CD4-positive, alpha-beta T cell (primary cell): ENCODE measurements at places on chromosomes 6 and 20. TPM values are rescaled to one million over a fixed set of nuclear protein-coding genes. Genes with fewer than 3 reads are reported as not detected.

GRCh38 chr20:3651204-3651962, 11.8 kb downstream of the GFRA4 start:
- DNase-seq = no peak
- H3K27me3 ChIP-seq = no peaks in the 10 kb centered on the region
- no peak overlapping the region for H3K27ac ChIP-seq
- H3K36me3 ChIP-seq = peaks cover 3% of the 10 kb centered on the region
- peaks cover 9% of the 10 kb centered on the region for H3K4me1 ChIP-seq
- no peak overlapping the region for H3K4me3 ChIP-seq

- H3K4me1 ChIP-seq = peaks cover 3% of the 10 kb centered on the region
- no peaks in the 10 kb centered on the region for H3K27me3 ChIP-seq
- no peak overlapping the region for H3K27ac ChIP-seq
- no peak overlapping the region for H3K4me3 ChIP-seq
- H3K36me3 ChIP-seq = no peaks in the 10 kb centered on the region
These were observed 76.9 kb upstream of the MAFB start for GRCh38 chr20:40765814-40766480.

DNA sequence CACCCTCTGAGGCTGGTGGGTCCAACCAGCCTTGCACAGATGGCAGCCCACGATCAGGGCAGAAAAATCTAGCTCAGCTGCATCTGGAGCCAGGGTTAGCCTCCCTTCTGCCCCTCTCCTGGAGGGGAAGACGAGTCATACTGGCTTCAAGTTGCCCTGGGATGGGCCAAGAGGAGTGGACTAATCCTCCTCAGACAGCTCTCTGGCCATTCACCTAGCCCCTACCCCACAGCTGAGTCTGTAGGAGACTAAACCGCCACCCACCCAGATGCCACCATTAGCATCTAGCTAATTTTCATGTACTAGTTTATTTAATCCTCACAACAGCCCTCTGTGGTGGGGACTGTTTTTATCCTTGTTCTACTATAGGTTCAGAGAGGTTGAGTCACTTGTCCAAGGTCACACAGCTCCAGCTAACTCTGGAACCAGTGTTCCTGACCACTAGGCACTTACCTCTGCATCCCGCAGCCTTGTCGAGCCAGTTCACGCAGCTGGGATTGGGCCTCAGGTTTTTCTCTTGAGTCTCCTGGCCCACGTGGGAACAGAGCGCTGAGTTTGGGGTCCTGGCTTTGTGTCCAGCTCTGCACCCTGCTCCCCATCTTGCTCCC, 48.5 kb upstream of the CCDC167 start:
- no peak overlapping the region for H3K4me3 ChIP-seq
- H3K4me1 ChIP-seq = peaks cover 37% of the 10 kb centered on the region
- H3K27me3 ChIP-seq = no peaks in the 10 kb centered on the region
- no peaks in the 10 kb centered on the region for H3K36me3 ChIP-seq
- DNase-seq = no peak

GRCh38 chr6:13289789-13290318, 38.5 kb downstream of the TBC1D7 start:
- no peaks in the 10 kb centered on the region for H3K4me1 ChIP-seq
- no peak overlapping the region for H3K4me3 ChIP-seq
- H3K27ac ChIP-seq = no peak overlapping the region

DNA sequence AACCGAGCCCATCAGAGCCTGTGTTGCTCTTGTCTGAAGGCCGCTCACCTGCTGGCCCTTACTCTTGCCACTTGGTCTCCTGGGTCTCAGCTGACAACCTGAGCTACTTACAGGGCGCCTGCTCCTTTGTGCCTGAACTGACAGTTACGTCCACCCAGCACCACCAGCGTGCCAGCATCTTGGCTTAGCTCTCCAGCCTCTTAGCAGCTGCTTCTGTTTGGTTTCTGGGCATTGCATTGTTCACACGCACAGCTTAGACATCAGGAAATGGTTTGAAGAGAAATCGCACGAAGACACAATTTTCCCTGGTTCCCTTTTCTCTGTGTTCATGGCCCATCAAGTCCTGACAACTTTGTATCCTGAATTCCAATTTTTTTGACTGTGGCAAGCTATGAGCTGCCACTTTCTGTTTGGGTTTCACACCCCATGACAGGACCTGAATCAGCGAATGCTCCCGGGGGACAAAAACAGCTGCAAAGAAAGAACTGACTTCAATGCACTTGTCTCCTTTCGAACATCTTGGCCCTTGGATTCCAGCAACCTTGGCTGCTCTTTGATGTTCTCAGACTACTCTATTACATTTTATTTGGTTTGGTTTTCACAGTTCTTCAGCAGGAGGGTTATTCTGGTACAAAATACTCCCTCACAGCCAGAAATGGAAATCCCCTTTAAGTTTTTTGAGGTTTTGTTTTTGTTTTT, 45.2 kb upstream of the LY86 start:
- H3K4me1 ChIP-seq = peaks cover 13% of the 10 kb centered on the region
- peaks cover 33% of the 10 kb centered on the region for H3K27me3 ChIP-seq
- H3K4me3 ChIP-seq = no peak overlapping the region
- no peak for DNase-seq

The ZSCAN23 gene
- 0.78 TPM for total RNA-seq

DNA sequence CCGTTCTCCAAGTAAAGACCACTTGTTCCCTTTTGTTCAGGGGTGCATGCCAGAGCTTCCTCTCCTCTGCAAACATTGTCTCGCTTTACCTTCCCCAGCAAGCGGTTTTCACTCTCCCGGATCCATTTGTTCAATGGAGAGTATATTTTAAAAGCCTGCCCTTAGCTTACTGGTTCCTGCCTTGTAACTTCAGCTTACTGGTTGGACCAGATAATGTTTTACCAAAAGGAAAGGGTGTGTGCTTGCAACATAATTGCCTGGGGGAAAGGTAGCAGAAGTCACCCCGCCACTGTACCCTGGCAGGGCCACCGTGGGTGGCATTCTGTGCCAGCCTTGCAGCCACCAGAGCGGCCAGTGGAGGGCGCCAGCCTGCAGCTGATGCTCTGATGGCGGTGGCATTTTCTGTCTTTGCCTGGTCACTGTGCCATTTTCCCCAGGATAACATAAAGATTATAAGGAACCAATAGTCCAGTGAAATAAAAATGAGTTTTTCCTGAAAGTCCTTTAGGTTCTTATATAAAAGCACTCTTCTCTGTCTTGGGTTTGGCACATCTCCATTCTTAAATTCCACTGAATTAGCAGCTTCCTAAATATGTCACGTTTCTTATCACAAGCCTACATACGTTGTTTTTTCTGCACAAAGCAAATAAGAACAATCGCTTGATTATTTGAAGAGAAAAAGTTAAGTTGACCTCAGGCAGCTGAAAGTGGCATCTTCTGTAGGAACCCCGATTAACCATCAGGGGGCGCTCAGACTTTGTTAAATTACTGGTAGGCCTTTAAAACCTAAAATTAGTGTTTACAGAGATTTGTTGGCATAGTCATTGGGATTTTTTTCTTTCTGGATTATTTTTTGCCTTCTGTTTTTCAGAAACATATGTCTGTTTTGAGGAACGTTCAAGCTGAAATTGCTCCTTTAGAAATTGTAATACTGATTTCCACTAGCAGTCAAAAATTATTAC, 67.4 kb upstream of the XRN2 start:
- H3K4me1 ChIP-seq = peaks cover 2% of the 10 kb centered on the region
- no peak overlapping the region for H3K4me3 ChIP-seq
- peak; percentile 45 for DNase-seq
- no peak overlapping the region for H3K27ac ChIP-seq
- H3K27me3 ChIP-seq = no peaks in the 10 kb centered on the region

GRCh38 chr20:59010995-59011873, 4.2 kb upstream of the CTSZ start:
- no peak overlapping the region for H3K27ac ChIP-seq
- H3K27me3 ChIP-seq = no peaks in the 10 kb centered on the region
- H3K4me3 ChIP-seq = no peak overlapping the region

GRCh38 chr6:7219310-7219709, 93.7 kb downstream of the SSR1 start:
- H3K36me3 ChIP-seq = peaks cover 78% of the 10 kb centered on the region
- no peak overlapping the region for H3K27ac ChIP-seq
- no peaks in the 10 kb centered on the region for H3K27me3 ChIP-seq
- no peaks in the 10 kb centered on the region for H3K4me1 ChIP-seq

The EFCAB8 gene
- total RNA-seq = 0.81 TPM

DNA sequence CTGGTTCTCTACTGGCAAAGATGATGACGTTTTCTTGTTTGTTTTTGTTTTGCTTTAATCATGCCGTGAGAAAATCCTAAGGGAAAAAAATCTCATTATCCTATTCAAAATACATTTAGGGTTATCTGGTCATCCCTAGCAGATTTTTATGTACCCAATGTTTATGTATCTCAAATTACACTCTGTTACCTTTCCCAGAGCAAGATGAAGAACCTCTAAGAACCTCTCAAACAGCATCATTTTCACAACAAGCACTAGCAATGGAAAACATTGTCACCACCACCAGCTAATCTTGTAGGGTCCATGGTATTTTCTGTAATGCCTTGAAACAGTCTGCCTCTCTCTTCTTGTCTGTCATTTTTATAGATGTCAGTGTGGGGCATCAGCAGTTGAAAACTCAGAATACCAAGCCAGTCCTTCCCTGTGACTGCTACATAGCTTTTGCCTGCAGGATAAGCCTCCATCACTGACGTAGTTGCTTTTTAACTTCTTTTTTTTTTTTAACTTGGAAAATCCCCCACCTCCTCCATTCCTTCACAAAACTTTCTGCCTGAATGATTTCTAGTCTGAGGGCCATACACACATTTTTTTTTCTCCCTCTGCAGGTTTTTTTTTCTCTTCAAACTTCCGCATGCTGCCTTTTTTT, 2.4 kb upstream of the SNAP25 start:
- no peak overlapping the region for H3K27ac ChIP-seq
- H3K27me3 ChIP-seq = peaks cover 30% of the 10 kb centered on the region
- peaks cover 20% of the 10 kb centered on the region for H3K4me1 ChIP-seq
- no peak overlapping the region for H3K4me3 ChIP-seq
- no peak for DNase-seq

The CST9 gene
- not detected for total RNA-seq

DNA sequence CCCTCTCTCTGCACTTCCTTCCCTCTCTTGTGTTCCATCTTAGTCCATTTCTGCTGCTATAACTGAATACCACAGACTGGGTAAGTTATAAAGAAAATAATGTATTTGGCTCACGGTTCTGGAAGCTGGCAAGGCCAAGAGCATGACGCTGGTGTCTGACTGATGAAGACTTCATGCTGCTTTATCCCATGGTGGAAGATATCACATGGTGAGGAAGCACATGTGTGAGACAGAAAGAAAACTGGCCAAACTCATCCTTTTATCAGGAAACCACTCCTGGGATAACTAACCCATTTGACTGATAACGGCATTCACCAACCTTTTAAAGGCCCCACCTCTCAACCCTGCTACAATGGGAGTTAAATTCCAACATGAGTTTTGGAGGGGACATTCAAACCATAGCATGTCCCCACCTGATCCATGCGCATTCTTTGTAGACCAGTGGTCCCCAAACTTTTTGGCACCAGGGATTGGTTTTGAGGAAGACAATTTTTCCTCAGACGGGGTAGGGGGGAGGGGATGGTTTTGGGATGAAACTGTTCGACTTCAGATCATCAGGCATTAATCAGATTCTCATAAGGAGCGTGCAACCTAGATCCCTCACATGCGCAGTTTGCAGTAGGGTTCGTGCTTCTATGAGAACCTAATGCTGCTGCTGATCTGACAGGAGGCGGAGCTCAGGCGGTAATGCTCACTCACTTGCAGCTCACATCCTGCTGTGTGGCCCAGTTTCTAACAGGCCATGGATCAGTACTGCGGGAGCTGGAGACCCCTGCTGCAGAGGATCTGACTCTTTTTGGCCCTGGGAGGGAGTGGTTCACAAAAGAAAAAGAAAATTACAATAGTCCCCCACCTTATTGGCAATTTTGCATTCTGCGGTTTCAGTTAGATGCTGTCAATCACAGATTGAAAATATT, 71.7 kb upstream of the RNF24 start:
- DNase-seq = no peak
- H3K36me3 ChIP-seq = no peaks in the 10 kb centered on the region
- H3K4me1 ChIP-seq = peaks cover 36% of the 10 kb centered on the region
- H3K27ac ChIP-seq = no peak overlapping the region

DNA sequence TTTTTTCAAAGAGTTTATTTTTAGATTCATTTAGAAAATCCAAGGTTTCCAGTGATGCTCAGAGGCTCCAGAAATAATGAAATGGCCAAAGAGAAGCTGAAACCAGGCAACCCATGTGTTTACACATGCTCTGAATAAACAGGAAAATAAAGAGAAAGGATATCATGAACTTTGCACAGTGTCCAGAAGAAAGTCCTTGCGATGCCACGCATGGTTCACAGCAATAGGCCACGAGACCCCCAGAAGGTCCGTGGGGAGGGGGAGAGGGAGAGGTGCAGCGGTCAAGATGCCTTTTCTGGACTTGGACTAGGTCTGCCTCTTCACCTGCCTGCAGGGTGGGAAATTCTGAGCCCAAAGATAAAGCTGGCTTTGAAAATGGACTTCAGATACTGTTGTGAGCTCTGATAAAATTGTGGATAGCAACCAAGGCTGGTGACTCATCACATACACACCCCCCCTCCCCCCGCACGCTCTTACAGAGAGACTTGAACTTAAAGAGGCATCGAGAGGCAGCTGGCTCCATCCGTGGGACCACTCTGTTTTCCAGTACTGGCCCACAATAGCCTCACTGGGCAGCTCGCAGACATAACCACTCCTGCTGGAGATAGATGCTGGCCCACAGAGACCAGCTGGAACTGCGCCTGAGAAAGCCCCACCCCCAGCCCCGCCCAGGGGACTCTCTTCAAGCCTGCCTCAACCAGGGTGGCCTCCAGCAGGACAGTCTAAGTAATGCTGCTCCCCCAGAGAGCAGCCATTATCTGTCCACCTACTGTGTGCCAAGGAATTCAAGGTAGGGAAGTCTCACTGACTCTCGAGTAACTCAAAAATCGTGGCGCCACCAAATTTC, 21.2 kb upstream of the NFATC2 start:
- no peak for DNase-seq
- peaks cover 47% of the 10 kb centered on the region for H3K27me3 ChIP-seq
- H3K27ac ChIP-seq = no peak overlapping the region
- H3K4me1 ChIP-seq = peaks cover 29% of the 10 kb centered on the region

GRCh38 chr20:44109951-44110361, 77.0 kb downstream of the JPH2 start:
- no peaks in the 10 kb centered on the region for H3K36me3 ChIP-seq
- no peaks in the 10 kb centered on the region for H3K4me1 ChIP-seq
- H3K4me3 ChIP-seq = no peak overlapping the region

GRCh38 chr6:53199156-53199555, 50.5 kb upstream of the GCM1 start:
- no peaks in the 10 kb centered on the region for H3K4me1 ChIP-seq
- H3K27me3 ChIP-seq = no peaks in the 10 kb centered on the region
- no peak overlapping the region for H3K27ac ChIP-seq
- H3K4me3 ChIP-seq = no peak overlapping the region
- DNase-seq = peak; percentile 14
- no peaks in the 10 kb centered on the region for H3K36me3 ChIP-seq
